Neural progenitor cell (in vitro differentiated cells): ENCODE measurements at places on chromosomes 12 and 14. TPM values are rescaled to one million over a fixed set of nuclear protein-coding genes. Genes with fewer than 3 reads are reported as not detected.

GRCh38 chr14:95741038-95741490 lies 27.1 kb upstream of the TCL1A start:
- no peak overlapping the region for H3K27ac ChIP-seq
- no peak for DNase-seq
- H3K27me3 ChIP-seq = no peaks in the 10 kb centered on the region
- H3K4me3 ChIP-seq = no peak overlapping the region

DNA sequence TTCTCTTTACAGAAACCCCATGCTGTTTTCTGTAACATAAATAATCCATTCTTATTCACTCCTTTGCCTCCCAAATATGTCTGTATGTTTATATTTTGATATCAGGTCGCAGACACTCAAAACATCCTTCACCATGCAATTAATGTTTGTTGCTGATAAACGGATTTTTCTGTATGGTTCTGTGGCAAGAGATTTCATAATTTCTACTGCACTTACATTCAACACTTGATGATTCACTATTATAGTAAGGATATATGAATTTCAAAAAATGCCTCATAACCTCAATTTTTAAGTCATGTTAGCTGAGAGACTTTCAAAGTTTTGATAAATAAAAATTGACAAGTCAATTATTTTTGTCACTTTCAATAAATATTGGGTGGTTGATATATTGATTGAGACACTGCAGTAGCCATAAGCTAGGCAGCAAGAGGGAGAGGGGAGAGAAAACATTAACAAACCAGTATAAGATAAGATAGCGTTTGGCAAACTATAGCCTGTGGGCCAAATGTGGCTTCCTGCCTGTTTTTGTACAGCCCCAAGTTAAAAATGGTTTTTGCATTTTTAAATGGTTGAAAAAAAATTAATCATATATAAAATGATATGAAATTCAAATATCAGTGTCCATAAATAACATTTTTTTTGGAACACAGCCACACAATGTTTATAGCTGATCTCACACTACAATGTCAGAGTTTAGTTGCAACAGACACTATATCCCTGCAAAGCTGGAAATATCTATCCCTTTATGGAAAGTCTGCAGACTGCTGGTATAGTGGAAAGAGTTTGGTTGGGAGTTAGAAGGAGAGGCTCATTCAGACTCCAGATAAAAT lies 18.3 kb downstream of the ALDH6A1 start:
- H3K36me3 ChIP-seq = peaks cover 22% of the 10 kb centered on the region
- H3K4me1 ChIP-seq = no peaks in the 10 kb centered on the region
- no peak overlapping the region for H3K4me3 ChIP-seq
- H3K27ac ChIP-seq = no peak overlapping the region
- no peaks in the 10 kb centered on the region for H3K27me3 ChIP-seq

DNA sequence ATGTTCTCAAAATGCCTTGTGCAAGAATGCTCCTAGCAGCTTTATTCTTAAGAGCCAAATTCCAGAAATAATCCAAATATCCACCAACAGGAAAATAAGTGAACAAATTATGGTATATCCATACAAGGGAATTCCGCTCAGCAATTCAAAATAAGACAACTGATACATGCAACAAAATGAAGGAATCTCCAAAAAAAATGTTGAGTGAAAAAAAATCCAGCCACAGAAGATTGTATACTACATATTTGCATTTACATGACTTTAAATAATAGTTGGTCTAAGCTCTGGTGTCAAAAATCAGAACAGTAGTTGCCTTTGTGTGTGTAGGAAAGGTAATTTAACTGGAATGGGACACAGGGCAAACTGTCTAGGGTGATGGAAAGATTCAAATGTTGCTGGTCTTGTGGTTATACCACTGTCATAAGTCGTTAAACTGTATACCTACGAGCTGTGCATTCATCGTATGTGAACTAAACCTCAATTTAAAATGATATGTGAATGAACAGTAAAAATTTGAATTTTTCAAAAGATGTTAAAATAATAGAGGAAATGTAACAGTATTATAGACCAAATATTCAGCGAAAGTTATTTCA lies 3.2 kb downstream of the CD69 start:
- H3K36me3 ChIP-seq = no peaks in the 10 kb centered on the region
- H3K27me3 ChIP-seq = no peaks in the 10 kb centered on the region
- no peak for DNase-seq
- H3K27ac ChIP-seq = no peak overlapping the region
- H3K4me3 ChIP-seq = no peak overlapping the region

DNA sequence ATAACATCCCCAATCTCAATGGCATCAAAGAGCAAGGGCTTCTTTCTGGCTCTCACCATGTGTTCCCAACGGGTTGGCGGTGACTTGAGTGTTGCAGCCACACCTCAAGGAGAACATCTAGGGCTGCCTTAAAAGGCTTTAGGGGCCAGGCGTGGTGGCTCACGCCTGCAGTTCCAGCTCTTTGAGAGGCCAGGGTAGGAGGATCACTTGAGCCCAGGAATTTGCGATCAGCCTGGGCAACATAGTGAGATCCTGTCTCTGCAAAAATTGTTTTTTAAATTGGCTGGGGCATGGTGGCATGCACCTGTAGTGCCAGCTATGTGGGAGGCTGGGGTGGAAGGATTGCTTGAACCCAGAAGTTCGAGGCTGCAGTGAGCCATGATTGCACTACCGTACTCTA lies 14.9 kb downstream of the RFLNA start:
- H3K4me1 ChIP-seq = no peaks in the 10 kb centered on the region
- no peak for DNase-seq
- no peaks in the 10 kb centered on the region for H3K36me3 ChIP-seq
- no peaks in the 10 kb centered on the region for H3K27me3 ChIP-seq
- H3K27ac ChIP-seq = no peak overlapping the region

GRCh38 chr14:102824832-102825231 lies 47.6 kb downstream of the TRAF3 start:
- H3K4me3 ChIP-seq = no peak overlapping the region
- DNase-seq = no peak
- H3K27ac ChIP-seq = no peak overlapping the region
- H3K27me3 ChIP-seq = no peaks in the 10 kb centered on the region
- peaks cover 7% of the 10 kb centered on the region for H3K4me1 ChIP-seq

STON2 gene
- 25.0 and 31.1 TPM in 2 replicates for total RNA-seq

DNA sequence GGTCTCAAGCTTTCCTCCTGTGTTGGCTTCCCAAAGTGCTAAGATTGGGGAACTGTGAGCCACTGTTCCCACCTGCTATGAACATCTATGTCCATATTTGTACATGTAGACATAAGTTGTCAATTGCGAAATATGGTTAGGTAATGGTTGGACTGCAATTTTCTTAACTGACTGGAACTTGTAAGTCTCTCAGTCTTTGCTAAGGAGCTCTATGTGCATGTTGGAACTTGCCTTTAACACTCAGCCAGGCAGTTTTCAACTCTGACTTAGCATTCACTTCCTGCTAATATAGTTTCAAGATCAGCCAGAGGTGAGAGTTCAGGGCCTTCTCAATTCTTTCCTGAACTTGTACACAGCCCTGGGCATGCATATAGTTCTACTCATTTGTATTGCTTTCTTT lies 44.5 kb upstream of the EEA1 start:
- no peaks in the 10 kb centered on the region for H3K4me1 ChIP-seq
- no peaks in the 10 kb centered on the region for H3K27me3 ChIP-seq
- no peak for DNase-seq
- no peak overlapping the region for H3K27ac ChIP-seq
- H3K36me3 ChIP-seq = no peaks in the 10 kb centered on the region

PRICKLE1 gene
- 3.5 and 4.0 TPM in 2 replicates for total RNA-seq

GRCh38 chr14:50260072-50260471 lies 28.7 kb upstream of the SOS2 start:
- no peak overlapping the region for H3K4me3 ChIP-seq
- no peaks in the 10 kb centered on the region for H3K27me3 ChIP-seq
- H3K4me1 ChIP-seq = no peaks in the 10 kb centered on the region
- no peak overlapping the region for H3K27ac ChIP-seq
- DNase-seq = no peak

DNA sequence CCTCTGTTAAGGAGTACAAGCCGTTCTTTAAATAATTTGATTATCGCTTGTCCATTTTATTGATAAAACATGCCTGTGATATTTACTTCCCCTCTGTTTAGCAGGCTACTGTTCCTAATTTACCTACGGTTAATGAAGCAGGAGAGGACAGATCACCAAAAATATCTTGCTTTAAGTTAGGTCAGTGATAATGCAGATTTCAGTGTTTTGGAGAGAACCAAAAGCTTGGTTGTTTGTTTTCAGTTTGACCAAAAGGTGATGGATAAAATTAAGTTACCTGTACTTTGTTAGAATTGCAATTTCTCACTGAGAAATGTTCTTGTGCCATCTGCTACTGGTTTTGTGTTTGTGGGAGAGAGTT lies 958 bp downstream of the SPATS2 start:
- H3K36me3 ChIP-seq = no peaks in the 10 kb centered on the region
- no peak for DNase-seq
- H3K4me3 ChIP-seq = peak overlapping the region; percentile 89
- no peak overlapping the region for H3K27ac ChIP-seq
- peaks cover 14% of the 10 kb centered on the region for H3K4me1 ChIP-seq
- peaks cover 6% of the 10 kb centered on the region for H3K27me3 ChIP-seq

AMDHD1 gene
- 1.1 and 2.2 TPM in 2 replicates for total RNA-seq

GRCh38 chr12:9667403-9668160 lies 1.9 kb upstream of the CLEC2D start:
- H3K4me3 ChIP-seq = no peak overlapping the region
- H3K36me3 ChIP-seq = no peaks in the 10 kb centered on the region

DNA sequence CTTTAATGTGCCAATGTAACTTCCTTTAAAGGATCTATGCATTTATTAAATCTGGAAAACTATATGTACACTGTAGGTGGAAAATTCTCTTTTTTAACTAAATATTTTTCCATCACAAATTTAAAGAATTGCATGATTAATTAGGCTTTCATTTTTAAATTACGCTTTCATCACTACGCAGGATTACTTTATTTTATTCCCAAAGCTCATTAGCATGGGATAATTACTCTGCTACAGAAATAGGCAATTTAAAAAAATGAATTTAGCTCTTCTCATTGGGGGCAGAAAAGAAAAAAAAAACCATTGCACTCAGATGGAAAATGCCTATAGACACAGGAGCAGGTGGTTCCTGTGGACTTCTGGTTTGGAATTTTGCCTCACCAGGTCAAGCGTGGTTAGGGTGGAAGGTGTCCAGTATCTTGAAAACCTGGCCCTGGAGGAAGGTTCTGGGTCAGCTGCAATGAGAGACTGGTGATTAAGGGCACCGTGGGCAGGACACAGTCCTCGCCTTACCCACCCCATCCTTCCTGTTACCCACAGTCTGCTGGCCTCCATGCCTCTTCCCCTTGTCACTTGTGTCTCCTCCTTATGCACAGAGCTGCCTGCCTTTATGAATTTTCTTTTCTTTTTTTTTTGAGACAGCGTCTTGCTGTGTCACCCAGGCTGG lies 17.3 kb upstream of the RIN3 start:
- H3K4me3 ChIP-seq = no peak overlapping the region
- peaks cover 15% of the 10 kb centered on the region for H3K4me1 ChIP-seq
- H3K27ac ChIP-seq = no peak overlapping the region
- no peaks in the 10 kb centered on the region for H3K36me3 ChIP-seq
- no peaks in the 10 kb centered on the region for H3K27me3 ChIP-seq

GRCh38 chr12:5473076-5473782 lies 41.3 kb downstream of the NTF3 start:
- no peaks in the 10 kb centered on the region for H3K27me3 ChIP-seq
- H3K4me3 ChIP-seq = no peak overlapping the region
- no peak overlapping the region for H3K27ac ChIP-seq
- no peaks in the 10 kb centered on the region for H3K36me3 ChIP-seq
- H3K4me1 ChIP-seq = peaks cover 14% of the 10 kb centered on the region
- DNase-seq = no peak

GRCh38 chr14:51168215-51168613 lies 71.8 kb upstream of the TMX1 start:
- DNase-seq = no peak
- no peak overlapping the region for H3K4me3 ChIP-seq
- H3K27ac ChIP-seq = no peak overlapping the region
- H3K4me1 ChIP-seq = peaks cover 7% of the 10 kb centered on the region
- no peaks in the 10 kb centered on the region for H3K27me3 ChIP-seq

DNA sequence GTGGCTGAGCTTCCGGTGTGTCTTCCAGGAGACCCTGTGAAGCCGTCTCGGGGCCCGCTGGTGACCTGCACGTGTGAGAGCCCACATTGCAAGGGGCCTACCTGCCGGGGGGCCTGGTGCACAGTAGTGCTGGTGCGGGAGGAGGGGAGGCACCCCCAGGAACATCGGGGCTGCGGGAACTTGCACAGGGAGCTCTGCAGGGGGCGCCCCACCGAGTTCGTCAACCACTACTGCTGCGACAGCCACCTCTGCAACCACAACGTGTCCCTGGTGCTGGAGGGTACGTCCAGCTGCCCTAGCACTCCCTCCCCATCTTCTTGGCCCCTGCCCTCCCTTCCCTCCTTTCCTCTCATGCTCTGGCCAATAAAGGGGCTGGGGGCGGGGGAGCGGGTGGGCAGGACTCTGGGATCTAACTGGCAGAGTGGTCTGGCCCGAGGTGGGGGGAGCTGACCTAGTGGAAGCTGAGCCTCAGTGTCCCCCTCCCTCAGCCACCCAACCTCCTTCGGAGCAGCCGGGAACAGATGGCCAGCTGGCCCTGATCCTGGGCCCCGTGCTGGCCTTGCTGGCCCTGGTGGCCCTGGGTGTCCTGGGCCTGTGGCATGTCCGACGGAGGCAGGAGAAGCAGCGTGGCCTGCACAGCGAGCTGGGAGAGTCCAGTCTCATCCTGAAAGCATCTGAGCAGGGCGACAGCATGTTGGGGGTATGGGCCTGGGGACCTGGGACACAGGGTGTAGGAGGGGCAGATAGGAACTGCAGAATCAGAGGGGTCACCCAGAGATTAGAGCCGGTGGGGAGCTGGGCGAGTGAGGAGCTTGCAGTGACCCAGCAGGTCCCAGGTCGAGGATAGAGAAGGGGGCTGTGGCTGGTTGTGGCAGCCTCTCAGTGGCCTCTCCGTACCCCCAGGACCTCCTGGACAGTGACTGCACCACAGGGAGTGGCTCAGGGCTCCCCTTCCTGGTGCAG lies 6.0 kb downstream of the ACVRL1 start:
- H3K4me3 ChIP-seq = no peak overlapping the region
- H3K27me3 ChIP-seq = peaks cover 26% of the 10 kb centered on the region
- peaks cover 9% of the 10 kb centered on the region for H3K4me1 ChIP-seq
- no peak for DNase-seq
- no peak overlapping the region for H3K27ac ChIP-seq

DNA sequence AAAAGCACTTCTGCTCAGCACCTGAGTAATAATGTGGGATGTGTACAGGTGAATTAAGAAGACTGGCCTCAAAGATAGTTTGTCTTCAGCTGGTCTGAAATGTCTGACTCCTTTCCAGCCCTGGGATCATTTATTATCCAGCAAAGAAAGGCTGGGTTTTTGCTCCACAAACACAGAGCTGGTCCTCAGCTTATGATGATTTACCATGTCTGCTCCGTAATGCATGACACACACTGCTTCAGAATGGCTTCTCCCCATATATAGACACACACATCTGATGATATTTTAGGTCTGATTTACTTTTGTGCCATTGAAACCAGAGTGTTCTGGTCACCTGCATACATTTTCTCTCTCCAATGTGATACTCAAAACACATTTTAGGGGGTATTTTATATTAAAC lies 225.0 kb downstream of the SLC25A21 start:
- no peaks in the 10 kb centered on the region for H3K36me3 ChIP-seq
- H3K27ac ChIP-seq = no peak overlapping the region
- H3K27me3 ChIP-seq = no peaks in the 10 kb centered on the region
- no peak for DNase-seq
